ELR (cell line): ENCODE measurements at places on chromosomes 2 and 18.

- DNase-seq = no peak
Observed at GRCh38 chr2:9765611-9766531, 77.4 kb upstream of the TAF1B start.

DNA sequence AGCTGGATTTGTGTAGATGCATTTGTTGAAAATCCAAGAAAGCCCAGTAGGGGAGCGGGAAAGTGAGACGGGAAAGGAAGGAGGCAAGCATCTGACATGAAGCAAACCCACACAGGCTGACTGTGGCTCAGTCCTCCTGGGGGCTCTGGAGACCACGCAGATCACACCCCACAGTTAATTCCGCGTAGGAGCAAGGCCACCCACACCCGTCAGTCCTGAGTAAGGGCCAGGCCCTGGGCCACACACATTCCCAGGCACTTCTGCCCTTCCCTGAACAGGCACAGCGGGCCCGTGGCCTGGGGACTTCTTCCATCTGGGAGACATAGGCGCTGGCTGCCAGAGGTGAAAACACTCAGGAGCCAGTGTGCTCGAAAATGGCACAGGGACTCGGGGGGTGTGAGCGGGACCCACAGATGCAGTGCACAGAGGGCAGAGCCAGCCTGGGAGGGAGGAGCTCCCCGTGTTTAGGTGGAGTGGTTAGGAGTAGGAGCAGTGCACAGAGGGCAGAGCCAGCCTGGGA, 19.4 kb upstream of the PRLH start:
- no peak for DNase-seq

DNA sequence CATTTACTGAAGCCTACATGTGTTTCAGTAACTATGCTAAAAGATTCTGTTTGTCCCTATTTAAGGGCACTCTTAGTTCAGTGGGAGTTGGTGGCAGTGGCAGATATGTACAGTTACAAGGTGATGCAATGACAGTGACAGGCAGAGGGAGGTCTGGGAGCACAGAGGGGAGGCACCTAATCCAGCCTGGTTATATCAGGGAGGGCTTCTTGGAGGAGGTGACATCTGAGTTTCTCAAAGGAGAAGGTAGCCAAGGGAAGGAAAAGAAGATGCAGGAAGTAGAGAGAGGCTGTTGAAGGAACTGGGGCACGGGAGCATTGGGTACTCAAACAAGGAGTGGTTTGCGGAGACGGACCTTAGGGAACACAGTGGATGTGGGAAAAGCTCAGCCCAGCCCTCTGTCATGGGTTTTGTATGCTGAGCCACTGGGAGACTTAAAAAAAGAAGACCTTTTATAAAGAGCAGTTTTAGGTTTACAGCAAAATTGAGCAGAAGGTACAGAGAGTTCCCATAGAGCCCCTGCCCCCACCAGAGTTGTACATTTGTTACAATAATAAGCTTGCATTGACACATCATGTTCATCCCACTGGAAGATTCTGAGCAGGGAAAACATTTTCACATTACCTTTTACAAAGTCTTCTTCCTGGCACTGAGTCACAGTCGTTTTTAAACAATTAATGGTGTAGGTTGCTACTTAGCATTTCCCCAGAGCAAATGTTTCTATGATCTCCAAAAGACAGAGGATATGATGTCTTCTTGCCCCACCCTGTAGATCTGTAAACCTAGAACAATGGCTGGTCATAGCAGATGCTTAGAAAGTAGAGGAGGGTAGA, 83.0 kb upstream of the TAF1B start:
- DNase-seq = no peak

DNA sequence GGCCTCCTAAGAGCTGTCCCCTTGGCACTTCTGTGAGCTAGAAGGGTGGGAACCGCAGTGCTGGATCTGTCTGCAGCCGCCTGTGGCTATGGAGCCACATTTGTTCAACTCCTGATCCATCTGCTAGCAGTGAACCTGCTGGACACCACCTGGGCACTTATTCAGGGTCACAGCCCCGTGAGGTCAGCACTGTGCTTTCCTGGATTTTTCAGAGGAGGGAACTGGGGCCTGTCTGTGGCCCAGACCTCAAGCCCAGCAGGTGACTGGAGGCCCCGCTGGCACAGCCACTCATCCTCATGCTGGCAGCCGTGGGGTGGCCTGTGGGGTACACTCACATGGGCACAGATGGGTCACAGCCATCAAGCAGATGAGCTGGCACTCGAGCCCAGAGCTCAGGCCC, 155.3 kb downstream of the TFCP2L1 start:
- DNase-seq = no peak

DNA sequence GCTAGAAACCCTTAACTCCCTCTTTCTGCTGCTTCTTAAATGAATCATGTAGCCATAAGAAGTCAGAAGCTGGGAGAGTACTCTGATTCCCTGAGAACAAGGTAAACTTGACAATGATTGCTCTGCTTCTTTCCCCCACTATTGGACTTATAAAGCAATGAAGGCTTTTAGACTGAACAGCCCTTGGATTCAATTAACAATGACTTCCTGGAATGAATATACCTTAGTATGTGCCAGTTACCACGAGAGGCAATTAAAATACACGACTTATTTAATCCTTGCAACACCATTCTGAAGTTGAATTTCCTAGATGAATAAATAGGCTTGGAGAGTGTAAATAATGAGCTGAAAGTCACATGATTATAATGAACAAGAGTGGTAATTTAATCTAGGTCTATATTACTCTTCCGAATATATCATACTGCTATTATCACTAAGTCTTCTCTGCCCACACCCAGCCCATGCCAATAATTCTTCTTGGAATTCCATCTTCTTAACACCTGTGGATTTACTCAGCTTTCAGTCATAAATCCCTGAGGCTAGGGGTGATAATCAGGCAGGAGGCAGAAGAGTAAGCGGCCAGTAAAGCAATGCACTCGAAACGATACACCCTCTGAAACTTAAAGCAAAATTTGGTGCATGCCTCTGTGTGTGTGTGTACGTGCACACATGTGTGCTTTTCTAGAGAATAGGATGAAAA, 170.2 kb downstream of the ATAD2B start:
- DNase-seq = no peak

- no peak for DNase-seq
Observed at GRCh38 chr18:59395226-59396175, 36.4 kb upstream of the LMAN1 start.

DNA sequence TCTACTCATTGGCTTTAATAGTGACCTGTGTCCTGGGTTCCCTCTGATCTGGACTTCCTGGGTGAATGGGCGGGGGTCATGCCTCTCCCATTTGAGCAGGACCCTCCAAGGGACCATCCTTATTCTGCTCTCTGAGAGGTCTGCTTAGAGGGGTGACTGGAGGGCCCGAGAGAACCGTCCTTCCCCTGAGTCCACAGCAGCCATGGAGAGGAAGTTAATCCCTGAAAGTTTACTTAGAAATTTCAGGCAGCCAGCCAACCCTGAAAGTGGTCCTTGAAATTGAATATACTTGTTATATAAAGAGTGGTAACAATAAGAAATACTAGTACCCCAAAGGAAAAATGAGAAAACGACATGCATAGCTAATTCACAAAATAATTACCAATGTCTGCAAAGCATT, 226.1 kb downstream of the DYSF start:
- DNase-seq = no peak

GRCh38 chr2:67950018-67950417, 112.8 kb downstream of the C1D start:
- DNase-seq = no peak

DNA sequence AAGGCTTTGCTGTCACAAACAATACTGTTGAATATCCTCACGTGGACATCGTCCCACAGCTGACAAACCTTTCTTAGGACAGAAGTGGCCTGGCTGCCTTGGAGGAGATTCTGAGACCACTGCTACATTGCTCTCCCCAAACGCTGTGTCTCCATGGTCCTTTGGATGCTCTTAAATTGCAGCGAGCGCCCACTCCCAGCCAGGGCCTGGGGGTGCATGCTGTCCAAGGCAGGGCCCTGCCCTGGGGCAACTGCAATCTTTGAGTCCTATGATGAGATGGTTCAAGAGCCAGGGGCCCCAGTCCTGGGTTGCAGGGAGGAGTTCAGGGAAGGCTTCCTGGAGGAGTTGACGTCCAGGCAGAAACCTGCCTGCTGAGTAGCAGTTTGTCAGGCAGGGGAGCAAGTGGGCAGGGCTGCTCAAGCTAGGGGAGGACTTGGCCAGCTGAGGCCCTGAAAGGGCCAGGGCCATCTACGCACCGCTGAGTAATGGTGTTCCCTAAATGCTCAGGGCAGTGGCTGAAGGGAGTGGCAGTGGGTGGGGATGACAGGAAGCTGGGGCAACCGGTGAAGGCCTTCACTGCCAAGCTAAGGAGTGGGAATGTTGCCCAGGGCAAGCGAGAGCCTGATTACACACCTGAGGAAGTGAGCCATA, 10.8 kb upstream of the SDC1 start:
- DNase-seq = no peak

DNA sequence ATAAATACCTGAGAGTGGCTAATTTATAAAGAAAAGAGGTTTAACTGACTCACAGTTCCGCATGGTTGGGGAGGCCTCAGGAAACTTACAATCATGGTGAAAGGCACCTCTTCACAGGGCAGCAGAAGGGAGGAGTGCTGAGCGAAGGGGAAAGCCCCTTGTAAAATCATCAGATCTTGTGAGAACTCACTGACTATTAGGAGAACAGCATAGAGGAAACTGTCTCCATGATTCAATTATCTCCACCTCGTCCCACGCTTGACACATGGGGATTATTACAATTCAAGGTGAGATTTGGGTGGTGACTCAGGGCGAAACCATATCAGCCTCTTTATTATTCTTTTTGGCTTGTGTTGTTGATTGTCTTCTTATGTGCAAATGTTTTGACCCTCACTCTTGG, 76.2 kb downstream of the WDR7 start:
- no peak for DNase-seq

DNA sequence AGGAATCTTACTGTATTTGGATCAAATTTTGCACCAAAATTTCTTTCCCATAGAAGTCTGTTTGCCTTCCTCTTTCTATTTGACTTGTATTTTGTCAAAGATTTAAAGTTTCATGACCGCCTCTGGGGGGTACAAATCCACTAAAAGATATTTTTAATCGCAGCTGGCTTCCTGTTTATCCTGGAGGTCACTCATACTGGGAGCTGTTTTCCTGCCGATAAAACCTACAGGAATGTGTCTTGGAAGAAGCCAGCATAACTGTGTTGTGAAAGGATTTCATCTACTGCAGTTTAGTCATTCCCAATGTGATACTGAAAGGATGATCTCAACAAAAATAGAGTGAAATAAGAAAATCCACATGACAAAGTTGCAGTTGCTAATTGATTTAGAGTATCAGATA, 184.0 kb downstream of the RIT2 start:
- no peak for DNase-seq

- no peak for DNase-seq
Observed at GRCh38 chr2:174863183-174863582, 98.9 kb upstream of the CHRNA1 start.

DNA sequence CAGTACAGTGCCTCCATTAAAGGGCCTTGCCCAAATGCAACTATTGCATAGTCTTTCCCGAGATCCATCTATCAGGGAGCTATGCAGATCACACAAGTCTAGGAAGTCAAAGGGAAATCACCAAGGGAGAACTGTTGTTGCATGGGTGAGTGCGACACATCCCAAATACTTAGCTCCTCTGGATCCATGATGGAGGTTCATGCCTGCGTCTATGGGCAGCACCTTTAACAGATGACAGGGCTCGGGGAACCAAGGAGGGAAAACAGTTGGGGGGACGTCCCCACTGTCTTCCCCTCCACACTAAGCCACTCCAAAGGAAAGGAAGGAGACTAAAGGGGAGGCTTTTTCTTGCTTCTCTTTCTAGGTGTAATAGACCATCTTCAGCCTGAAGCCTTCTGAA, 552.8 kb upstream of the PKDCC start:
- DNase-seq = no peak

- DNase-seq = no peak
Observed at GRCh38 chr2:12170121-12170520, 423.7 kb downstream of the LPIN1 start.

GRCh38 chr2:10599921-10600320, 89.9 kb downstream of the NOL10 start:
- no peak for DNase-seq

- peak; percentile 15 for DNase-seq
Observed at GRCh38 chr18:33839452-33840211, 261.6 kb downstream of the ASXL3 start.

- peak; percentile 60 for DNase-seq
Observed at GRCh38 chr2:212548455-212548819, 9.8 kb upstream of the ERBB4 start.
